ENCODE measurements at places on chromosomes 12 and 14.
A peak's percentile ranks its signal among the peaks of the same experiment; 100 is the strongest.

DNA sequence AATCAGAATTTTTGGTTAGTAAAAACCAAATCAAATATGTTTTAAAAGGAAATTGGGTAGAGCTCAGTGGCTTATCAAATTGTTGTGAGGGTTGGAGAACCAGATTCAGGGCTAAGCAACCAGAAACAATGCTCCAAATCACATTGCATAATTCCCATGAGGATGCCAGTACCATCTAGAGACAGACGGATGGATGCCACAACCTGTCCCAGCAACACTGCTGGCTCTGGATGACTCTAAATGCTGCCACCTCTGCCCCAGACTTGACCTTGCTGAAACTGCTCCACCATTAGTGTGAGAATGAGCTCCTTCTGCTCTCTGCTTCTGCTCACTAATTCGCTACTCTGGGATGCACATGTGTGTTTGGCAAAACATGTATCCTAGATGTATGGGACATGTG lies 43.9 kb downstream of the FRS2 start:
- DNase-seq, result no peak

DNA sequence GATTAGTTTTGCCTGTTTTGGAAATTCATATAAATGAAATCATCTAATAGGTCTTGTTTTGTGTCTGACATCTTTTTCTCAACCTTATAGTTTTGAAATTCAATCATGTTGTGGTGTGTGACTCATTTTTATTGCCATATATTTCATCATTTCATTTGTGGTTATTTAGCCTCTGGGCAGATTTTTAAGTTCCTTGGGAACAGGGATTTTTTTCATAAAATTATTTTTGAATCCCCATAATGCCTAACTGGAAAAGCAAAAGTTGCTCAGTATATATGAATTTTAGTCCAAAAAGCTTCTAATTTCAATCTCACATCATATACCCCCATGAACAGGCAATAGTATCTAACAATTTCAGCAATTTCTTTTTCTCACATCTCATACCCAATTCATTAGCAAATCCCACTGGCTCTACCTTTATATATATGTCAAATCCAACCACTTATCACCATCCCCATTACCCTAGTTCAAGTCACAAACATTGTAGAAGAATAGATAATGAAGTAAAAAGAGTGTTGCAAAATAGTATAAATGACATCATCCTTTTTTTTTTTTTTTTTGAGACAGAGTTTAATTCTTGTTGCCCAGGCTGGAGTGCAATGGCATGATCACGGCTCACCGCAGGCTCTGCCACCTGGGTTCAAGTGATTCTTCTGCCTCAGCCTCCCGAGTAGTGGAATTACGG lies 2.6 kb upstream of the OR6J1 start:
- peak; percentile 72 for DNase-seq

DNA sequence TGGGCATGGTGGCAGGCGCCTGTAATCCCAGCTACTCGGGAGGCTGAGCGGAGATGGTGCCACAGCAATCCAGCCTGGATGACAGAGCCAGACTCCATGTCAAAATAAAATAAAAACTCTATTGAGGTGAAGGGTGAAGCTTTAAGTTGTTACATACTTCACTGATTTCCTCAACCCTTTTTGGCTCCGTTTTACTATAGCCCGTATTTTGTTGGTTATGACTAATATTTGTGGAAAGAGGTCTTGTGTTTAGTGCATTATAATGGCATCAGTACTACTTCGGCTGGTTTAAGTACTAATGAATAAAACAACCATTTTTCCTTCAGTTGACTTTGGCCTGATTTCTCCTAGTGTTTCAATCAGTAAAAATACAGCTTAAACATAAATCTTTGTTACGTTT lies 27.0 kb upstream of the SLC2A14 start:
- DNase-seq, result peak; percentile 66

DNA sequence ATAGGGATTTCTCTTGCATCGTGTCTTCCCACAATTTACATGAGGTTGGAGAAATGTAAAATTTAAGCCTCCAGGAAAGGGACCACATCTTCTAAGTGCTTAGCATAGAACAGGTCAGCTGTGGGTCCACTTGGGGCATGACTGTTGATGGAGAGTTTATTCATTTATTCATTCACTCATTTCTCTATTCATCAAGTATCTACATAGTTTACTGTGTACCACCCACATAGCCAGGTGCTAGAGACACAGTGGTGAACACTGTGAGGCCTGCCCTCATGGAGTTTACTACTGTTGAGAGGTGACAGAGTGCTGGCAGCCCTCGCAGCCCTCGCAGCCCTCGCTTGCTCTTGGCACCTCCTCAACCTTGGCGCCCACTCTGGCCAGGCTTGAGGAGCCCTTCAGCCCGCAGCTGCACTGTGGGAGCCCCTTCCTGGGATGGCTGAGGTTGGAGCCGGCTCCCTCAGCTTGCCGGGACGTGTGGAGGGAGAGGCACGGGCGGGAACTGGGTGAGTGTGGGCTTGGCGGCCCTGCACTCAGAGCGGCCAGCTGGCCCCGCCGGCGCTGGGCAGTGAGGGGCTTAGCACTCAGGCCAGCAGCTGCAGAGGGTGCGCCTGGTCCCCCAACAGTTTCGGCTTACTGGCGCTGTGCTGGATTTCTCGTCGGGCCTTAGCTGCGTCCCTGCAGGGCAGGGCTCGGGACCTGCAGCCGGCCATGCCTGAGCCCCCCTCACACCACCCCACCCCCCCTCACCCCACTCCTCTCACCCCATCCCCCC lies 1.7 kb upstream of the JPH4 start:
- no peak for DNase-seq

- no peak for DNase-seq
Observed at GRCh38 chr14:91175291-91176201, 61.7 kb downstream of the DGLUCY start.

DNA sequence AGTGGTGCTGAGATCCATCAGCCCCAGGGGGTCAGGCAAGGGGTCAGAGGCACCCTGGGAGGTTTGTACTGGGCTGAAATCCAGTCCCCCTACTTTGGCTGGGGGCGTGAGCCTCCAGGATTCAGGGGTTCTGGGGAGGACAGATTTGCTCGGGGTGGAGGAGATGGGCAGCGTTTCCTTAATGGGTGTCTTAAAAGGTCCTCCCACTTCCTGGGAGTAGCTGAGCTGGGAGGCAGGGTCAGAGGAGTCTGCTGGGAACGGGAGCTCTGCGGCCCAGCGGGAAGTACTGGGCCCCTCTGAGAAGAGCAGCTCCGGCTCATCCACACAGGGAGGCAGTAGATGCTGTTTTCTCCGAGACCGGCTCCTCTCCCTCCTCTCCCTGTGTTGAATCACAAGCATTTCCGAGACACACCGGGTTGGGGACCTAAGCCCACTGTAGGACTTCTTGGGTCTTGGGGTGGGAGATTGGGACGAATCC lies 2.1 kb upstream of the TEX52 start:
- DNase-seq, result no peak

DNA sequence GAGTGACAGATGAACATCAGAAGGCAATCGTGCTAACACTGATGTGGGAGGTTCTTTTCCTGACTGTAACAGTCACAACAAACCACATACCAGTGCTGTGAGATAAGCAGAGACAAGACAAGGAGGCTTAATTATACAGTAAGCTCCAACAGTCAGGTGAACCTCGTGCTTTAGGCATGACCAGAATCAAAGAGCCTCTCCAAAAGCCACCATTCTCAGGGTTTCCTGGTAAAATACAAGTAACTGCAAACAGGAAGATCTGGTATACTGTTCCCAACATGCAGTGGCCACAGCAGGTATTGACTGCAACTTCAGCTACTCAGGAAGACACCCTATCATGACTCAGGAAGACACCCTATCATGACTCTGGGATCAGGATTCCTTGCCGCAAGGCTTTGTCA lies 47.3 kb upstream of the GTF2A1 start:
- no peak for DNase-seq

- DNase-seq, result no peak
Observed at GRCh38 chr14:76228138-76228537, 76.4 kb downstream of the GPATCH2L start.

DNA sequence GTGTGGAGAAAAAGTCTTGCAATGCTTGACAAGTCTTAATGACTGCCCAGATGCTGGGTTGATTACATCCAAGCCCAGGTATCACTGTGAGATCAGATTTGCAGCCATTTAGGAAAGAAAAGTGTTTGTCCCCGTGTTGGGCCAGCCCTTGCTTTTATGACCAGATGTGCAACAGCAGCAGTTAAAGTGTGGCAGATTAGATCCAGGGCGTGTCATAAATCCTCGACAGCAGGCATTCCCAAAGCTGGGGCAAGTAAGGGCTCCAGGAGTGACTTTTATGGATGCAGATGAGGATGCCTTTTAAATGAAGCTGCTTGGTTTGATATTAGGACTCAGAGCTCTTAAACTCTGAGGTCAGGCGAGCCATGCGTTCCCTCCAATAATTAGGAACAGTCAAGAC lies 1.7 kb downstream of the SMOC1 start:
- no peak for DNase-seq

- no peak for DNase-seq
Observed at GRCh38 chr12:14322403-14322802, 43.1 kb upstream of the ATF7IP start.

GRCh38 chr14:103002578-103003350 lies 54.6 kb downstream of the CDC42BPB start:
- DNase-seq, result no peak

- no peak for DNase-seq
Observed at GRCh38 chr12:116135209-116135930, 142.1 kb downstream of the MED13L start.

- DNase-seq, result no peak
Observed at GRCh38 chr14:51331486-51332367, 91.7 kb downstream of the TMX1 start.

- DNase-seq, result no peak
Observed at GRCh38 chr12:92641291-92641690, 61.5 kb upstream of the PLEKHG7 start.

DNA sequence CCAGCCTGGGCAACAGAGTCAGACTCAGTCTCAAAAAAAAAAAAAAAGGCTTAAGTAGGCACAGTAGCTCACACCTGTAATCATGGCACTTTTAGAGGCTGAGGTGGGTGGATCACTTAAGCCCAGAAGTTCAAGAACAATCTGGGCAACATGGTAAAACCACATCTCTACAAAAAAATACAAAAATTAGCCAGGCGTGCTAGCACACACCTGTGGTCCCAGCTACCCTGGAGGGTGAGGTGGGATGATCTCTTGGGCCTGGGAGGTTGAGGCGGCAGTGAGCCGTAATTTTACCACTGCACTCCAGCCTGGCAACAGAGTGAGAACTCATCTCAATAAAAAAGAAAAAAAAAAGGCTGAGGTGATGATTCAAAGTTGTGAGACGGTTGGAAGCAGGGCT lies 9.1 kb upstream of the RESF1 start:
- DNase-seq, result no peak

DNA sequence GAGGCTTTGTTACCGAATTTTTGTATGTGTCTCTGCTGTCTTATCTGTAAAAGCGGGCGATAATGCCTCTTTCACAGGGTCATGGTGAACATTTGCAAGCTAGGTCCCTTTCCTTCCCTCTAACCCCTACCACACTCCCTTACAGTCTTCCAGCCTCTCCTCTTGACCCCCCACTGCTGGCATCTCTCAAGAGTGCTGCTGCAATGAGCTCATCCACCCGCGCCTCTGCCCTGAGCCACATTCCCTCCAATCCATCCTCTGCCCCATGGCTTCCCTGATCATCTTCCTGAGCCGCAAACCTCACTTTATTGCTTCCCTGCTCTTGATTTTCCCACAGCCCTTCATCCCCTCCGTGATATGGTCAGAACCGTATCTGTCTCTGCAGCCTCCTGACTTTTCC lies 343.6 kb downstream of the BCL11B start:
- no peak for DNase-seq

DNA sequence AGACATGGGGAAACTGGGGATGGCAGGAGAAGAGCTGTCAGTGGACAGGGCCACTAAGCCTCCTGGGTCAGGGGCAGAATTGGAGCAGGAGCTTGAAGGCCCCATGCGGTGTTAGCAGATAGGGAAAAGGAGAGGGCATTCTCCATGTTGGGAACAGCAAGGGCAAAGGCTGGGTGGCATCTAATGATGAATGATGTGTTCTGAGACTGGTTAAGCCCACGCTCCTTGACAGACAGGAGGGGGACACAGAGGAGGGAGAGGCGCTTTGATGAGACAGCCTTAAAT lies 63.0 kb downstream of the CLMN start:
- DNase-seq, result no peak

DNA sequence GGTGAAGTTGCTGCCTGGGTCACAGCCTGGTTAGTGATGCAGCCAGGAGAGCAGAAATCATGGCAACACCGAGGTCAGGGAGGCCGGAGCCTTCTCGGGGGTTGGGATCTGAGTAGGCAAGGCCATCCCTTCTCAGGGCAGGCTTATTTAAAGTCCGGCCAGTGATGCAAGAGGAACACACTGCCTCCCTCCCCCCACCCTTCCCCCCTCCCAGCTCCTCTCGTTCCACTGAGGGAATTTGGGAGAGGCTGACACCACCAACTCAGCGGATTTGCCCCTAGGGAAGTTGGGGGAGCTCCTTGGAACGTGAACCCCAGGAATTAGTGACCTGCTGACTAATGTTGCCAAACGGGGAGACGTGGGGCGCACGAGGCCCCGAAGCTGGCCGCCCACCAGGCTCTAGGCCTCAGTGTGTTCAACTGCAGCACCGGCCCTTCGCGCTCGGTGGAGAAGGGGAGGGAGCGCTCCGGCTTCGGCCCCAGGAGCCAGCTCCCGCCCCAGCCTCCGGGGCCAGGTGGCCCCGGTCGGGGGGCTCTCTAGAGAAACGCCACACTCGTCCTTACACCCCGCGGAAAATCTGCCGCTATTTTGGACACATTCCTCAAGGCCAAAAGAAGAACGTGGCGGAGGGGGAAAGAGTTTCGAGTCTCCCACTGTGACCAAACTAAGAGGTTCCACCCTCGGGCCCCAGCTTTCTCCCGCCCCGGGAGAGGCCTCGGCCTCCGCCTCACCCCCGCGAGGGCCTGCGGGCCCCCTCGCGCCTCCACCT lies 1.6 kb downstream of the CTDSP2 start:
- peak; percentile 90 for DNase-seq

DNA sequence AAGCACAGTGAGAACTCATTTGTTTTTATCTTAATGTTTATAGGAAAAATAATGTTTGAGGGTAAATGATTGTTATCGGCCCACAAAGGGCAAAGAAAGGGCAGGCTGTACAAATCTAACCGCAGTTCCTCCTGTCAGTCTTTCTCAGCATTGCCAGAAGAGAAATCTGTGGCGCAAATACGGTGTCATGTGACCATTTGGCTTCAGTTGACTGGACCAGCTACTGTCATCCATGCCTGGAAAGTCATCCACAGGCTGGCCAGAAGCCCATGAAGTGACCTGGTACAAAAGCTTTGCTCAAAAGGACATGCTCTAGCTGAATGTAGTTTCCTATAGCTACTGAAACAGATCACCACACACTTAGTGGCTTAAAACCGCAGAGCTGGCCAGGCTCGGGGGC lies 43.6 kb downstream of the HCAR2 start:
- DNase-seq, result no peak

GRCh38 chr14:105366386-105367074 lies 31.8 kb upstream of the TEX22 start:
- DNase-seq, result no peak

GRCh38 chr12:1744932-1745331 lies 54.1 kb downstream of the ADIPOR2 start:
- DNase-seq, result no peak

- no peak for DNase-seq
Observed at GRCh38 chr12:50678650-50679365, 85.1 kb upstream of the ATF1 start.

GRCh38 chr12:1530592-1531152 lies 63.7 kb downstream of the FBXL14 start:
- no peak for DNase-seq
